ENCODE measurements at places on chromosomes 11 and 22.

GRCh38 chr11:70783356-70783755 is 385.0 kb downstream of the CTTN start:
- DNase-seq = no peak

DNA sequence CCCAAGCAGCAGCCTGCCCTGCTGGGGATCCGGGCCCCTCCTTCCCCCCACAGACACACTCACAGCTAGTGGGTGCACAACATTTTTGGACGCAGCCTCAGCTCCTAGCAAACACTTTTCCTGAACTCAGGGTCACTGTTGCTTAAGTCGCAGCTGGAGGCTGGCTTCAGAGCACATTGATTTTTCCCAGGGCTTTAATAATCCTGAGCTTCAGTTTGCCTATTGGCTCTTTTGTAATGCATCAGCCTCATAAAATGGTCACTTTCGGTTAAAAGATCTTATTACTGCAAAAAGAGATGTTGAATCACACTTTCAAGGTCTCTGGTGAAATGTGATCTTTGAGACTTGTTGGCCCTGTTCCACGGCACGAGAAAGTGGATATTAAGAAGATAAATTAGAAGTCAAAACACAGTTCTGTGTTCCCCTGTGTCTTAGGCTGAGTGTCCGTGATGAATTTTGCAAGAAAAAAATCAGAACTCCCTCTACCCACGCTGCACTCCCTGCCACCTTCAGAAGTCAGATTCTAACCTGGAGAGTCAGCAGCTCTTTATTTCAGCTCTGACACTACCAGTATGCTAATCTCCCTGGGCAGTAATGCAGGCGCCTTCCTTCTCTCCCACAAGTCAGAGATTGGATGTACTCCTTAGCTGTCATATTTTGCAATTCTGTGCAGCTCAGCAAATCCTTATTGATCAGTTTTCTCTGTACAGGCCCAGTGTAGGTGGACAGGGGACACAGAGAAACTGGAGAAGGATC is 158.2 kb upstream of the E2F8 start:
- no peak for DNase-seq

DNA sequence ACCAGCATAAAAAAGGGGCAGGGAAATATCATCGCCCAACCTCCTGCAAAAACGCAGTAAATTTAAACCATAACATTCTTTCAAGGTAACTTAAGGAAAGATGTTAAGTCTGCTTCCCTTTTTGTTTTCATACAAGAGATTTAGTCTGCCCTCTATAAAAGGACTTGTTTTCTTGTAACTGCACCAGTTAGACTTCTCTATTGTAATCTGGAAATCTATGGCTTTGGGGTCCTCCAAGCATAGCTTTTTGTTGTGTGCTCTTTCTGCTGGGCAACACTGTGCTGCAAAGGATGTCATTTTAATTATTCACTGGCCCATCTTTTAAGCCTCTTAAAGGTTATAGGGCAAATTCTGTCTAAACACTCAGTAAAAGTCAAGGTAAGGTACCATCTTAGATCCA is 136.0 kb downstream of the MAML2 start:
- no peak for DNase-seq

GRCh38 chr11:2315395-2316168 is 13.8 kb downstream of the TSPAN32 start:
- no peak for DNase-seq

- DNase-seq = no peak
These were observed 2.1 kb upstream of the DLAT start for GRCh38 chr11:112023104-112023503.

- DNase-seq = peak; percentile 83
These were observed 21.2 kb downstream of the DAGLA start for GRCh38 chr11:61701242-61701886.

GRCh38 chr11:540583-541432 is 3.5 kb downstream of the LRRC56 start:
- no peak for DNase-seq

DNA sequence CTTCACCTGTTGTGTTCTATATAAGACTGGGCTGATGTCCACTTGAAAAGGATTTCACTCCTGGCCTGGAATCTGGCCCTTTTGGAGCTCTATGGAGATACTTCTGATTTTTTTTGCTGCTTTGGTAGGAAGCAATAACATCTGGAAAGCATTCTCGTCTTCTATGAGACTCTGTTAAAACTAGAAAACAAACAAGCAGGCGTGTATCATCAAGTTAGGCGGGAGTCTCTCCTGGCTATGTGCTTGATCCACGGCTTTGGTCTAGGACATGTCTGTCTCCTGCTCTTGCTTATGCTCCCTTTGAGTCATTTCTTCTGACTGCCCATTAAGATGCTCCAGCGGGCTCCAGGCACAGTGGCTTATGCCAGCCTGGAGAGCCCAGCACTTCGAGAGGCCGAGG is 121.4 kb upstream of the TTC12 start:
- no peak for DNase-seq

DNA sequence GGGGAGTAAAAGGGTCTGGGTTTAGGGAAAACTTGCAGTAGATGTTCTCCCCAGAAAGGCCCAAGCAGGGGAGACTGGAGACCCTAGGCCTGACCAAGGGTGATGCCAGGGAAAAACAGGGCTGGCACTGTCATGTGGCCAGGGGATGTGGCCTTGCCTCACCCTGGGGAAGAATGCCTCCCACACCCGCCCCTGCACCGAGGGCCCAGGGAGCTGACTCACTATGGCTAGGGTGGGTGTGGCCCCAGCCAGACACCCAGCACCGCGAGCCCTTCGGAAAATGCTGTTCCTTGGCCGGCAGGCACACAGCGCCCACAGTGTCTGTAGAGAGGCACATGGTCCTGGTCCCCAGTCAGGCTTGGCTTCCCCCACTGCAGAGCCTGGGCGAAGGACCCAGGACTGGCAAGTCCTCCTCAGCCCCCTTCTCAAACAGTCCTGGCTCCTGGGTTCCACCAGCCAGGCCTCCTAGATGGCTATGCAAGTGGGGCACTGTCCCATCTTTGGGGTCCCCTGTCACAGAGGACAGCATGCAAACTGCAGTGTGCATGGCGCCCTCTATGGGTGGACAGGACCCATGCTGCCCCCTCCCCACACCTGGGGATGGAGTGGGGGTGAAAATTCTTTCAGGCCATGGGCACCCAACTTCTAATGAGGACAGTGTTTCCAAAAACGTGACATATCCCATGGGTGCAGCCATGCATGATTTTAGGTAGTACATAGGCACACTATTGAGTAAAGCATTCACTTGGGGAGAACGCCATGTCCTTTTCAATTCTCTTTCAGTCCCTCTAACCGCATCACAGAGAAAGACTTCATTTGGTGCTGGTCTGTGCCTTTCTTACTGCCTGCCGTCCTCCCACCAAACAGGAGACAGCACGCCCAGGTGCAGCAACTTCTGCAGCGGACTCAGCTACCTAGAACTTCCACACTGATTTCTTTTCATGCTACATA is 15.2 kb downstream of the TMPRSS5 start:
- DNase-seq = peak; percentile 98

DNA sequence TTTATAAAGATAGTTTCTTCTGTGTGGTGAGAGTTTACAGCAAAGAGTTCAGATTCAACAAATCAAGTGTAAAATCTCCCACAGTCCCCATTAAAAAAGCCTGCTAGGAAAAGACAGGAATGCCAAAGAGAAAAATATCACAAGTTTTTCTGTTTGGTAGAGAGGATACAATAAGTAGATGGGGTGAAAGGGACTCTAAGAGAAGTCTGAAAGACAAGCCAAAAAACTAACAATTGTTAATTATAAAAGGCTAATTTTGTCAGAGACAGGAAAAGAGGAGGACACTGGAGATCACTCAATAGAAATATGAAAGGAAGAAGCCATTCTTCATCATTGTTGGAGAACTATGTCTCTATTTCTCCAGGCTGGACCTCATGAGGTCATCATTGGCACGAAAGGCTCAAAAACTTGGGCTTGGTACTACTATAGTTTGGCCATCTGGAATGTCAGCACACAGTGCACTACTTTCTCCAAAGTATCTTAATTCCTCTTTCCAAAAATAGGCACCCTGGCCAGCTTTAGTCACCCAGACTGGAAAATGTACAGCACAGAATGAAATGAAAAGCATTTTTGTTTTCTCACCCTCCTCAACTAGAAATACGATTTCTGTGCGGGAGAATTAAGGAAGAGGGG is 531 bp upstream of the SOX6 start:
- no peak for DNase-seq

DNA sequence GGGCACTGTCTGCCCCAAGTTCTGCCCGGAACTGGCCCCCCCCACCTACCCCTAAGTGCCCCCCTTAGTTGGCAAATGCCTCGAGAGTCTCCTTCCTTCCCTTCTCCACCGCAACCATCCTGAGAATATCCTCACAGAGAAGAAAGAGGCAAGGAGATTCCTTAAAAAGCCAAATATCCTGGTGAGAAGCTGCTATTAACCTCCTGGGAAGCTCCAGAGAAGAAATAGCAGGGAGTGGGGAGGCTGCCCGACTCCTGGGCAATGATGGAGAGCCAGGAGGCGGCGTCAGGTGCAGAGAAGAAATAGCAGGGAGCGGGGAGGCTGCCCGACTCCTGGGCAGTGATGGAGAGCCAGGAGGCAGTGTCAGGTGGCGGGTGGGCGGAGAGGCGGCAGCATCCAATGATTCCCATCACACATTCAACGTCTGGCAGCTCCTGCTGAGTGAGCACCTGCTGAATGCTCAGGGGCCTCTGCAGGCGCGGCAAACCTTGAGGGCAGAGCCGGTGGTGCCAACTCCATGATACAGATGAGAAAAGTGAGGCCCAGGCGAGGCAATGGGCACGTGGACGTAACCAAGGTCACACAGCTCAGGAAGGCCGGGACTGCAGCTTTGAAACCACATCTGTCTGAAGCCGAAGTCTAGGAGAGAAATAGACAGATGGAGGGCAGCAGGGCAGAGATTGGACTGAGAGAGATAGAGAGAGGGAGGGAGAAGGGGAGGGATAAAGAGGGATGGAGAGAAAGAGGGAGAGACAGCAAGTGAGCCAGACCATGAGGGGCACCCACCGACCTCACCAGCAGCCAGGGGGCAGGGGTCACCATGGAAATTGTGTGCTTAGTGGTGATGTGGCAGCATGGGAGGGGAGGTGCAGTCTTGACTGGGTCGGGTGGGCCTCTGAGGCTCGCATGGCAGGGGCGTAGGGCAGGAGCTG is 58.3 kb downstream of the CYTH4 start:
- no peak for DNase-seq

DNA sequence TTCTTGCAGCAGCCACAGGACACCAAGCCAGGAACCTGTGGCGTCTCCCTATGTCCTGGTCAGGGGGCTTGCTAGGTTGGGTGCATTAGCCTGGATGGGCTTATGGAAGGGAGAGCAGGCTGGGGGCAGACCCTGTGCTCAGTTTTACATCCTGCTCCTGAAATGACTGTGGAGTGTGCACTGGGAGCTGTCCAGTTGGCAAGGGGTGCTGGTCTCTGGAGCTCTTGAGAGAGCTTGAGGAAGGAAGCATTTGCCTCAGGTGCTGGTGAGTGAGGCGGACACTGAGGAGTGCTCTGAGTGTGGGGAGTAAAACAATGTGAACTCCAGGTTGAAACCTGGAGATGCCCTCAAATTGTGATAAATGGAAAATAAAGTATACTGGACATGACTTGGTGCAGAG is 3.4 kb downstream of the SCGB1D4 start:
- DNase-seq = peak; percentile 37

GRCh38 chr22:18033204-18033998 is 9.0 kb upstream of the MICAL3 start:
- no peak for DNase-seq

DNA sequence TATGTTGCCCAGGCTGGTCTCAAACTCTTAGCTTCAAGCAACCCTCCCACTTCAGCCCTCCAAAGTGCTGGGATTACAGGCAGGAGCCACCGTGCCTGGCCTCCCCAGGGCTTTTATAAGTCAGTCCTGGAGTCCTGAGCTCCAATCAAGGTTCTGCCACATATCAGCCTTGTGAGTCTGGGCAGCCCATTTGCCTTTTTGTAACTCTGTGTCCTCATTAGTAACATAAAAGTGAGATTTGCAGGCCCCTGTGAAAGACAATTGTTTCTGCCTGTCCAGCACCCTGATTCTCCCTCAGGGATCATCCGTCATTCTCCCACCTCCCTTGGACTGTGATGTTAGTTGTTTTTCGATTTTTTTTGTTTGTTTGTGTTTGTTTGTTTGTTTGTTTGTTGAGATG is 89.8 kb downstream of the MN1 start:
- no peak for DNase-seq

DNA sequence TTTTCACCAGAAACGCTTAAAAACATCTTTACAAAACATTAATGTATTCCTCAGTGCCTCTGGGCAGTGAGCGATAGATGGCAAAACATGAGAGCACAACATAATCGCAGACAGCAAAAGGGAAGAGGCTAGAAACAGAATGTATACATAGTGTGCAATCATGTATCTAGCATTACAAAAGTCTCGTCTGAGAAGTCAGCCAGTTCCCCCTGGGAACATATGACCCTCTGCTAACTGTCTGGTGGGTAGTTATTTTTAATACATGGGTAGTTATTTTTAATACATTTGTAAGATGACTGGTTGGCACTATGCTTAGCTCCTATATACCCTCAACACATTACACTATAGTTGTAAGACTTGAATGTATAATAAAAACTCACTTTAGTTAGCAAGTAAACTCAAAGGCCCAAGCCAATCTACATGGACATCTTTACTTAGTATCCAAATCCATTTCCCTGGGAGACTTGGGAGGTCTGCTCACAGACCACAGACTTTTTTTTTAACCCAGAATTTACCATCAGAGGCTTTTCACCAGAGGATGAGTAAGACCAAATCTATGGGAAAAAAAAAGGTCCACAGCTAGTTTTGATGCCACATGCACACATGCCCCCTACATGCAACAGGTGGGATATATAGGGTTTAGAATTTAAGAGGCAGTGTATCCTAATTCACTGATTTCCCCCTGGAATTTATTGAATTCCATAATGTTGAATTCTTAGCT is 71.7 kb downstream of the AMBRA1 start:
- DNase-seq = no peak

DNA sequence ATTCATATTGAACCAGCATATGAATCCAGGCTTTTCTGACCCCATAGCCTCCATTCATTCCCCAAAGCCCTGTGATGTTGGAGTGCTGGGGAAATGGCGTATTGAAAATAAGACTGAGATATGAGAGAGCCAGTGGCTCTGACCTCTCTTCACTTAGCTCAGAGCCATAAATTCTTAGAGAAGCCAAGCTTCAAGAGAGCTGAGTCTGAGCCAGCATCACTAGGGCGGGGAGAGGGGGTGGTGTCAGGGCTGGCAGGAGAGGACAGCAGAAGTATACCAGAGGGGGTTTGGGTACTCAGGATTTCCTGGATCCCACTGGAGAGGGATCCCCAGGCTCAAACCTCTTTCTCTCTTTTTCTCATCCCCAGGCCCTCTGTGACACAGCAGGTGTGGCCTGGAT is 16.7 kb upstream of the MOGAT2 start:
- DNase-seq = no peak

GRCh38 chr11:65661599-65662246 is 993 bp downstream of the RELA start:
- DNase-seq = no peak

DNA sequence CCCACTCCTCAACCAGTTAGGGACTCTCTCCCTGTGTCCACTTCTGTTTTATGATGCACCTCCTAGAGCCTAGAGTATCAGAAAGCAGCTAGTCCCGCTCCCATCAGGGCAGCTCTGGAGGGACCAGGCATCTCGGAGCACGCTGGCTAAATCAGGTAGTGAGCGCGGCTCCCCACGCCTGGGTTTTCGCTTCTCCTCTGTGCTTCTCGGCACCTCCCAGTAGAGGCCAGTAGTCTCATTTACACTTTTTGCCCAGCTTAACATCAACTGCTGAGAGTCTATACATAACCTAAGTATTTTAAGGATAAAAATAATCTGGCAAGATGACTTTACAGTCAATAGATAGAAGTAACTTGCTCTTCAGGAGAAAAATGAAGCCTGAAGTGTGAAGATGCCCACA is 473.8 kb downstream of the OPCML start:
- DNase-seq = no peak
